ENCODE measurements at places on chromosomes 7 and 10. TPM values are rescaled to one million over a fixed set of nuclear protein-coding genes. Genes with fewer than 3 reads are reported as not detected.

HOXA2 gene
- total RNA-seq = not detected

DNA sequence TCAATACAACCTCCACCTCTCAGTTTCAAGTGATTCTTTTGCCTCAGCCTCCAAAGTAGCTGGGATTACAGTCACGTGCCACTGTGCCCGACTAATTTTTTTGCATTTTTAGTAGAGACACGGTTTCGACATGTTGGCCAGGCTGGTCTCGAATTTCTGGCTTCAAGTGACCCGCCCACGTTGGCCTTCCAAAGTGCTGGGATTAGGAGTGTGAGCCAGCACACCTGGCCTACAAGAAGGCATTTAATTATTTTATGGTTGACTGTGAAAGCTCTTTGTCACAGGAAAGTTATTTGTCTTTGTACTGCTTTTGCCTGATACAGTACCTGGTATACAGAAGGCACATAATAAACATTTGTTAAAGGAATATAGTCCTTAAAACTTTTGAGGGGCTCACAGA is 12.9 kb downstream of the MYOZ1 start:
- DNase-seq = no peak

GRCh38 chr7:96710544-96710943 is 898 bp upstream of the SEM1 start:
- no peak for DNase-seq

- DNase-seq = no peak
Measured at GRCh38 chr7:48452218-48452617, 281.0 kb downstream of the ABCA13 start.

DNA sequence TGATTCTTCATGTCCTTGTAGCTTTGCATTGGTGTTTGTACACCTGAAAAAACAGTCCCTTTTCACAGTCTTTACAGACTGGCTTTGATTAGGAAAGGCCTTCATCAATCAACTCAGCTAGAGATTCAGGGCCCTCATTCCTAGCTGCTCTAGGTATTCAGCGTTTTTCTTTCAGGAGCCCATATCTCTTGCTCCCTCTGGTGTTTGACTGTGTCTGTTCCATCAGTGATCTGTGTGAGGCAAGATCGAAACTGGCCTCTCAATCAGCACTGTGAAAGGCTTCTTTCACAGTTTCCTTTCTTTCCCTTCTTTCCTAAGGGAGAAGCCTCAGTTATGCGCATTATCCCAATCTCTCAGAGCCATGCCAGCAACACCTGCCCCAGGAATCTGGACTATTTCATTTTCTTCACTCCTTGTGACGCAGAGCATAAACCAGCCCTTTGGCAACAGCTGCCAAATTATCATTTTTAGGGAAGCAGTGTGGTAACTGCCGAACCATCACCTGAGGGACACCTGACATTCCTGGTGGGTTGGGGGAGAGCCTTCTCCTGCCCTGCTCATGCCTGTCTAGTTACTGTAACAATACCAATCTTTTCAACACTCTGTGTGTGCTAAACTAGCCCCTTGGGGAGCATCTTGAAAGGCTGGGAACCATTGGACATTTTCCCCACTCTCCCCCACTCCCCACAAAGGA is 75.7 kb upstream of the CCDC71L start:
- peak; percentile 66 for DNase-seq

- DNase-seq = no peak
Measured at GRCh38 chr10:104435822-104436221, 82.2 kb downstream of the CFAP58 start.

DNA sequence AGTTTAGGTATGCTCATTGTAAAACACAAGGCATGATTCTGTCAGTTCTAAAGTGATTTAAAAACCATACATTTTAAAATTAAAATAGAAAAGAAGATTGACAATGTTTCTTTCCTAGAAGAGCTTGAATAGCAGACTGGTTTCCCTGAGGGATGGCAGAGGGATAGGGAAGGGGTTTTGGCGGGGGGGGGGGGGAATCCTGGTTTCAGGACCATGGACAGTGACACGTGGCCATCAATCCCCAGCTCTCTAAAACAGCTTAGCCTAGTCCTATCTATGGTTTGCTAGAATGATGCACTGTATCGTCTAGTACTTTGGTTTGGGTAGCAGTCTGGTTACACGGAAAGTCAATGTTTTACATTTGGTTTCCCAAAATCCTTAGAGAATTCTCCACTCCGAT is 88.7 kb downstream of the PHYHIPL start:
- DNase-seq = no peak

Measured in activated CD8-positive, alpha-beta memory T cell treated with anti-CD3 and anti-CD28 coated beads, Interleukin-2, amount 10 ng/mL, durations not matched to agents 7 days and 5 days (primary cell).